ENCODE measurements at places on chromosomes 1 and 21.

- peak; percentile 48 for DNase-seq
Measured at GRCh38 chr1:84089465-84089864, 54.6 kb upstream of the PRKACB start.

- DNase-seq: no peak
Measured at GRCh38 chr1:39633422-39633821, 6.0 kb downstream of the HEYL start.

- no peak for DNase-seq
Measured at GRCh38 chr1:205942631-205943159, 561 bp downstream of the SLC26A9 start.

DNA sequence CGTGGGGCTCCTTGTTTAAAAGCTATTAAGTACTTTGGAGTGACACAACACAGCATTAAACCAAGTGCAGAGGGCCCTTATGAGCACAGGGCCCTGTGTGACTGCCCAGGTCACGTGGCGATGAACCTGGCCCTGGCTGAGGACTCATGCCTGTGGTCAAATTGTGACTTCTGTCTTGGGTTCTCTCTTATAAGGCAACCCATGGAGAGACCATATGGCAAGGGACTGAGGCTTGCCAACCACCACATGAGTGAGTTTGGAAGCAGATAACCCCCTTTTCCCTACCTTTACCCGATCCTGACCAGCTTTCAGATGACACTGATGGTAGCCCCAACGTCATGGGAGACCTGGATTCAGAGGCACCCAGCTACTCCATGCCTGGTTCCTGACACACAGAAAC, 140.5 kb downstream of the ZBTB18 start:
- no peak for DNase-seq

- DNase-seq: no peak
Measured at GRCh38 chr1:56580771-56581170, 1.4 kb upstream of the PLPP3 start.

GRCh38 chr1:225580238-225581099, 72.5 kb downstream of the ENAH start:
- DNase-seq: no peak

DNA sequence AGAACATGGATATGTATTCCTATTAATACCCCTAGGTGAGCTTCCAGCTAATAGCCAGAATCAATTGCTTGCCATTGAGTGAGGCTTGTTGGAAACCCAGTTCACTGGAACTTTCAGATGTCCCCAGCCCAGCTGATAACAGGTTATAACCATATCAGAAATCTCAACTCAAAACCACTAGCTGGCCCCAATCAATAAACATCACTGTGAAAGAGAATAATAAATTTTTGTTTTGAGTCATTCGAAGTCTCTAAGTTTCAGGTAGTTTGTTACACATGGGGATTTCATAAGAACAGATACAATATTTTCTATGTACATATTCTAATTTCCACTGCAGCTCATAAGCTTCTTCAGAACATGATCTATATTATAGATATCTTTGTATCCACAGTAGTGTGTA, 162.9 kb upstream of the SNX7 start:
- DNase-seq: no peak

DNA sequence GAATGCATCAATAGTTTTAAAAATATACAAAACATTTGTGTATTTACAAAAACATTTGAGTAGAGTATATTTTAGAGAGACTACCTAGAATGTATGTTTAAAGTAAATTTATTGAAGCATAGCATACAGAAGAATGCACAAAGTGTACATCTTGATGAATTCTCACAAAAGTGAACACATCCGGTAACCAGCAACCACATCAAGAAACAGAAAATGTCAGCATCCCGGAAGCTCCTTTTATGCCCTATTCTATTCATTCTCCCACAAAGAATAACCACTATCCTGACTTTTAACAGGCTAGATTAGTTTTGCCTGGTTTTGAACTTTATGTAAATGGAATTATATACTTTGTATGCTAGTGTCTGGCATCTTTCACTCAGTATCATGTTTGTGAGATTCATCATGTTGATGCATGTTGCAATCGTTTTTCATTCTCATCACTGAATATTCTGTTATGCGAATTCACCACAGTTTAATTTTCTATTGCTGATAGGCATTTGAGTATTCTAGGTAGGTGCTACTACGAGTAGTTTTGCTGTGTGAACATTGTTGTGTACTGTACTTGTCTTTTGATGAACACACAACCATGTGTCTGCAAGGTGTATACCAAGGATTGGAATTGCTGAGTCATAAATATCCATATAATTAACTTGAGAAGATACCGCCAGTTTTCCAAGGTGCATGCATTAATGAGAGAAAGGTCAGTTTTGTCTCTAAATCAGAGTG, 75.4 kb downstream of the CACHD1 start:
- no peak for DNase-seq

DNA sequence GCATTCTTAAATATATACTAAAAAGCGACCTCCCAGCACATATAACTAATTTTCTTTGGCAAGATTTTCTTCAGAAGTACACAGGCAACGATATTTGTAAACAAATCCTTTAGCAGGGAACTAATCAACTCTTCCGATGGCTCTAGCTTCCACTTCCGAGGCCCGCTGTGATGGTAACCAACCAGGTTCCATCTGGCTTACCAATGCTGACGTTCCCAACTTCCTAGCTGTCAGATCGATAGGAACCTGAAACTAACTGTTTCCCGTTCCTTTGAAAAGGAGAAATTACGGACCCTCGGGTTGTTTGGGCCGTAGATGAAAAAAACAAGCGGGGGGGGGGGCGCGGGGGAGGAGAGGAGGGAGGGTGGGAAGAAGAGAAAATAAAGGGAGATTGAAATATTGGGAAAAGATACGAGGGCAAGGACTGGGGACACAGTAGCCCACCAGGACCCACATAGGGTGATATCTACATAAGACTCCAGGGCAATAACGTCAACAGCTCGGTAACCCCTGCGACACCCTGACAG, 513 bp downstream of the GTF2B start:
- no peak for DNase-seq

- no peak for DNase-seq
Measured at GRCh38 chr1:48570568-48570967, 98.6 kb upstream of the SPATA6 start.

GRCh38 chr1:24964811-24965570, 34.9 kb upstream of the RUNX3 start:
- peak; percentile 67 for DNase-seq
